Stimulated activated CD4-positive, alpha-beta T cell treated with anti-CD3 and anti-CD28 coated beads, Interleukin-12 subunit alpha, Interleukin-12 subunit beta, amount 100 ng/mL, for 24 hours (primary cell): ENCODE measurements at places on chromosomes 6 and 20.

DNA sequence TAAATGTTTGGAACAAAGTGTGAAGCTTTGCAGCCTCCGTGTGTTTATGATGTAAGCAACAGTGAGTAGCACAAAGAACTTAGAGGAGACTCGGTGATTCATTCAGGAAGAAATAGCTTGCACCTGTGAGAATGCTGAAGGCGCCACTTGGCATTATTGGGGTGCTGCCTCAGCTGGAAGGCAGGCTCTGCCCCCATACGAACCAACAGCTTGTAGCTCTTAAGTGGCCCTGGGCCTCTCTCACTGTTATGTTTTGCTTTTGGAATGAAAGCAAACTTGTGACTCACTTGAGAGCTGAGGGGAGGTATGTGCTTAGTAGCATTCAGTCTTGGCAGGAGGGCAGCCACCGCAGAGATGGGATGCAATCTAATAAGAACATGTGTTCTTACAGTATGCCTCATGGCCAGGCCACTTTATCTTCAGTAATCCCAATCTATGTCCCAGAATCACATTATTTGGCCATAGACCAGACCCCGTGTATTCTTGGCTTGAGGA lies 310.7 kb downstream of the EYA4 start:
- no peak for DNase-seq

GRCh38 chr6:20492099-20492498 lies 42.2 kb upstream of the CDKAL1 start:
- no peak for DNase-seq

GRCh38 chr20:62938105-62938888 lies at the start of gene GID8:
Gene GID8 (plus strand): TSS chr20:62938147. CDS start chr20:62941503, 3,356 bp downstream.
- DNase-seq, result no peak

DNA sequence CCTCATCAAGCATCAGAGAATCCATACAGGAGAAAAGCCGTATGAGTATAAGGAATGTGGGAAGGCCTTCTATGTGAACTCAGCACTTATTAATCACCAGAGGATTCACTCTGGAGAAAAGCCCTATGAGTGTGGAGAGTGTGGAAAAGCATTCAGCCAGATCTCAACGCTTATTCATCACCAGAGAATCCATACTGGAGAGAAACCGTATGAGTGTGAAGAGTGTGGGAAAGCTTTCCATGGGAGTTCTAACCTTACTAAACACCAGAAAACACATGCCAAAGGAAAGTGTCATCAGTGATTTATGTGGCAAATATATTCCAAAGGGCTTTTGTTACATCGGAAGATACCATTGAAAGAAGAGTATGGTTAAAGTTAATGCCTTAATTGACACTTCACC lies 25.4 kb downstream of the ZKSCAN8 start:
- no peak for DNase-seq

DNA sequence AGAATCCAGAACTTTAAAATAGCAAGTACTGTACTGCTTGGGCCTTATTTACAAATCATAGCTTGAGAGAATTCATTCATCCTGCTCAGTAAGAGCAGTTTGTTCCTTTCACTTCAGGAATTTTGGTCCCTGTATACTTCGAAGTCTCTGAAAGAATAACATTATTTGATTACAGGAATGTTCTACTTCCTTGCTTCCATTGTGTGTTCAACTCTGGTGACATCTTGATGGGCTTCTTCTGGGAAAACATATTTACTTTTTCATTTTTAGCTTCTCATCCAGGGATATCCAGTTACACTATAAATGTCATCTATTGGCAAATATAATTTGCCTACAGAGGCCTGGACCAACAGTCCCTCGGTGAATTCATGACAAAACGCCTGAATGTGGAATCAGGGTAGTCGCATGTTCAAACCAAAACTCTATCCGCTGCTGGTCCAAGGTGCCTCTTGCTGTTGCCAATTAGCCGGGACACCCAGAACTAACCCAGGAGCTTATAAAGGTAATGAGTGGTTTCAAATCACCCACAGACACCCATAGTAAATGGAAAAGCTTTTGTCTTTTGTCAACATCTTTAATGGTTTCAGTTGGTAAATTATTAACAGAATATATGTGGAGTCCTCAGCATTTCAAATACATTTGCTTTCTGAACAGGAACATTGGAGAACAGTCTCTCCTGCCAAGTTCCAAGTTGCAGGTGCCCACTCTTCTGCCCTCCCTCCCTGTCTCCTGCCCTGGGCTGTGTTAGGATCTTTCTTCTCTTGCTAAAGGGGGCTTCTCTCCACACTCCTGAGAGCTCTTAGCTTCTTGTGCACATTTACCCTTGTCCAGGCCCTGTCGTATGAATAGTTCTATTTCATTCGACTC lies 162.5 kb upstream of the CITED2 start:
- no peak for DNase-seq

- no peak for DNase-seq
Observed at GRCh38 chr20:20664795-20665589, 47.5 kb downstream of the RALGAPA2 start.

DNA sequence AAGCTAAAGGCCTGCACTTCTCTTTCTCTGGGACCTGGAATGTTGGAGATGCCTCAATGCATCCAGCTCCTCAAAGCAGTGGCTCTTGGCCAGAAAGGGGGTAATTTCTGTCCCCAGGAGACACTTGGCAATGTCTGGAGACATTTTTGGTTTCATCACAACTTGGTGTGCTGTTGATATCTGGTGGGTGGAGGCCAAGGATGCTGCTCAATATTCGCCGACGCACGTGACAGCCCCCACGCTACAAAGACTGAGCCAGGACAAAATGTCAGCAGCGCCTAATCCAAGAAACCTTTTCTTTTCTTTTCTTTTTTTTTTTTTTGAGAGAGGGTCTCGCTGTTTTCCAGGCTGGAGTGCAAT lies 79.8 kb downstream of the SULF2 start:
- DNase-seq, result no peak

DNA sequence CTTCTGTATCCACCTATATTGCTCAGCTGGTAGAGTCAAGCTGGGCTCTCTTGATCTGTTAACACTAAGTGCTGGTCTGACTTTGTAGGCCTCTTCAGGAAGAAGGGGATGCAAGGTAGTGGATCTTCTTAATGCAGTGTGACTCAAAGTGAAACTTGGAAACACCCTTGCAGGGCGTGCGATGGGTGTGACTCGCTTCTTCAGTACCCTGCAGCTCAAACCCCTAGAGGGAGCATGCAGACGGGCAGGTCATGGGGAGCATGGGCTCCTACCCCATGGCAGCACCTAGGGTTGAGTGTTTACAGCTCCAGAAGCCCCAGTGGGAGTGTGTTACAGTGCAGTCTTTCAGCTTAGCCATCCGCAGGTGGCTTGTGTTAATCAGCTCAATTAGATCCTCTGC lies 757 bp upstream of the SAMD3 start:
- peak; percentile 38 for DNase-seq

- DNase-seq, result no peak
Observed at GRCh38 chr6:17886891-17887290, 100.5 kb downstream of the KIF13A start.

DNA sequence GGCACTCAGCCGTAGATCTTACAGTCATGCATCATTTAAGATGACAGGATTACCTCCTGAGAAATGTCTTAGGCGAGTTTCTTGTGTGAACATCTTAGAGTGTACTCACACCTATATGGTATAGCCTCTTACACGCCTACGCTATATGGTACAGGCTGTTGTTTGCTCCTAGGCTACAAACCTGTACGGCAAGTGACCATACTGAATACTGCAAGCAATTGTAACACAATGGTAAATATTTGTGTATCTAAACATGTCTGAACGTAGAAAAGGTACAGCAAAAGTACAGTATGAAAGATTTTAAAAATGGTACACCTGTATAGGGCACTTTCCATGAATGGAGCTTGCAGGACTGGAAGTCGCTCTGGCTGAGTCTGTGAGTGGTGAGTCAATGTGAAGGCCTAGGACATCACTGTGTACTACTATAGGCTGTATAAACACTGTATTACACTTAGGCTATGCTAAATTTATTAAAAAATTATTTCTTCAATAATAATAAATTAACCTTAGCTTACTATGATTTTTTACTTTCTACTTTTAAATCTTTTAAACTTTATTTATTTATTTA lies 541 bp upstream of the IL20RA start:
- DNase-seq, result no peak
